ENCODE measurements at places on chromosomes 12 and 14.

DNA sequence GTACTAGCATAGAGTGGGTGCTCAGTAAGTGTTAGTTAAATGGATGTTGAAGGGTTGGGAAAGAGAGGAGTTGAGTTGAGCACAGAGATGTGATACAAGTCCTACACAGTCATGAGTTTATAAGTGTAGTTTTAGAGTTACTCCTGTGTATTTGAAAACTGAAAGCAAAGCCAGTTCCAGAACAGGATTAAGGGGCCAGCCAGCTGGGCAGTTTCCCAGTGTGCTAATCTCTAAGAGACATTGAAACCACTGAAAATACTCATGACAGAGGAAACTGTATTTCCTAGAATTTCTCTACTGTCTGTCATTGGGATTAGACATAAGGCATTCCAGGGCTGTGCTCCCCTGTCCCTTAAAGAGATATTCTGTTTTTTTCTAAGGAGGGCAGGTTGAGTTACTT is 101.0 kb downstream of the DERA start:
- no peak for DNase-seq

GRCh38 chr14:24508155-24508840 is at the start of gene CMA1:
CMA1 (minus strand) TSS chr14:24508265; CDS start chr14:24508235, 30 bp downstream.
- DNase-seq, result no peak

GRCh38 chr12:39860695-39861094 is 241.1 kb upstream of the ABCD2 start:
- DNase-seq, result no peak

- no peak for DNase-seq
Measured at GRCh38 chr12:84955298-84955697, 42.7 kb upstream of the SLC6A15 start.

DNA sequence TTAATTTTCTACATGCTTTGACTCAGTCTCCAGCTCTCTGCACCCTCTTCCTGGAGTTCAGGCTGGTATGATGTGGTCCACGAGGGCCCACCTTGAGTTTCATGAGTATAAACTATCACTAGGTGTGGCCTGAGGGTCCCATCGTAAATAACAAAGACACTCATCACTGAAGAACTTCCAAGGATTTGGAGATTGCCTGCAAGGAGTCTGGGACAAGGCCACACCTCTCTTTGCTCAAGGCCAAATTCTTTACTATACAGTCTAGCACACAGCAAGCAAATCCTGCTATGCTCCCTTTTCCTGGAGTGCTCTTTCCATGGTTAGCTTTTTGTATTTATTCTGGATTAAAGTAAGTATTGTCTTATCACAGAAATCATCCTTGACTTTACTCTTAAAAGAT is 271.9 kb downstream of the SLC16A7 start:
- DNase-seq, result no peak

- peak; percentile 21 for DNase-seq
Measured at GRCh38 chr12:29317556-29318363, 63.2 kb downstream of the ERGIC2 start.

DNA sequence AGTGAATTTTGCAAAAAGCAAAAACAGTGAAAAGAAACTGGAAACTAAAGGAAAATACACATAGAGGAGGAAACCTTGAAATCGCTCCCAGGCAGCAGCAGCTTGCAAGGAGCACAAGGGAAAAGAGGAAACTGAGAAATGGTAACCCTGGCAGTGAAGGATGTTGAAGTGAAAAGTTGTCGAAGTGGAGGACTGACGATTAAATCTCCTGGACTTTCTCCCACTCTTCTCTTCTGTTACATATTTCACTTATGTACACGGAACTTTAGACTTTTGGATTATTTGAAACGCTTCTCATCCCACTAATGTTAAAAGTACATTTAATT is 388.8 kb upstream of the USP15 start:
- no peak for DNase-seq

DNA sequence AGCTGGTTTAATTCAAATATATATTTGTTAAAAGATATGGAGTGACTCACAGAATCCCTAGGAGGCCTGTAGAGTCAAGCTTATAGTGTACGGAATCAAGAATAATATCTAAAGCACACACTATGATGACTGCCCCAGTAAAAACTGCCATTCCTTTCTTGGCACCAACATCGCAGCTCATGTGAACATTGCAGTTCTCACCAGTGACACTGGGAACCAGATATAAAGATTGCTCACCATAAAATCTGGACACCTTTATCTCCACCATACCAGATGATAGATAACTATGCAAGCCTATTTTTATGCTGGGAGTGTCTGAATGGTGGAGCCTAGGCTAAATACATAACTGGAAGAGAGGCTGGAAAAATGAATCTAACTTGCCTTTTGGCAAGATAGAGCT is 463.9 kb upstream of the TBX3 start:
- DNase-seq, result no peak

- no peak for DNase-seq
Measured at GRCh38 chr12:19217446-19217845, 87.9 kb downstream of the PLEKHA5 start.

- peak; percentile 25 for DNase-seq
Measured at GRCh38 chr12:107126796-107127481, 33.6 kb upstream of the CRY1 start.

GRCh38 chr14:101593411-101594238 is 32.3 kb downstream of the DIO3 start:
- no peak for DNase-seq

Measured in fibroblast of skin of left quadriceps (primary cell).